ENCODE measurements at places on chromosomes 1 and 21.

DNA sequence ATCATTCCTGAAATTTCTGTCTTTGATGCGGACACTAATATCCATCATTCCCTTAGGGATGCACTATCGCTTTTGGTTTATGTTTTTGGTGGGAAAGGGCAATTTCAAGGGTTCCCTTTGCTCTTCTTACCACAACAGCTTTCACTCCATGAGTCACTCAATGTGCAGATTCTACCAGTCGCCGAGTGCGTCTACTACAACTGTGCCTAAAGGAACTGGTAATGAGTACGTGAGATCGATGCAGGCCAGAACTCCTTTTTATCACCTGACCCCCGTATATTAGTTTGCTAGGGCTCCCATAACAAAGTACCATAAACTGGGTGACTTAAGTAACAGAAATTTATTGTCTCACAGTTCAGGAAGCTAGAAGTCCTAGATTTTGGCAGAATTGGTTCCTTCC is 27.5 kb upstream of the TMEM54 start:
- DNase-seq: no peak

- DNase-seq: no peak
Observed at GRCh38 chr1:216458812-216459211, 35.6 kb upstream of the USH2A start.

DNA sequence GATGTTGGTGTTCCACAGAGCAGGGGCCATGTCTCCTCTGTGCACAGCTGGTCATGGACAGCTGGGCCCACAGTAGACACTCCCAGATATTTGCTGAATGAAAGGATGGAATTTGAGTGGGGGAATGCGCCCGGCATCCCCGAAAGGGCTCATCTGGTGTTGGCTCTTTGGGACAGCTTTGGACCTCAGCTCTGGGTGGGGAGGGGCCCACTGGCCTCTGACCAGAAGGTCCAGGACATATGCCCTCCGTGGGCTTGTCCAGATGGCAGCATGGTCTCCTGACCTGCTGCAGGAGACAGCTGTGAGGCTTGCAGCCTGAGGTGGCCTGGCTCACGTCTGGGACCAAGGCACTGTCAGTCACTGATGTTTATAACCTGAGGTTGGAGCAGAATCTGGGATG is 160.4 kb upstream of the AJAP1 start:
- DNase-seq: no peak

DNA sequence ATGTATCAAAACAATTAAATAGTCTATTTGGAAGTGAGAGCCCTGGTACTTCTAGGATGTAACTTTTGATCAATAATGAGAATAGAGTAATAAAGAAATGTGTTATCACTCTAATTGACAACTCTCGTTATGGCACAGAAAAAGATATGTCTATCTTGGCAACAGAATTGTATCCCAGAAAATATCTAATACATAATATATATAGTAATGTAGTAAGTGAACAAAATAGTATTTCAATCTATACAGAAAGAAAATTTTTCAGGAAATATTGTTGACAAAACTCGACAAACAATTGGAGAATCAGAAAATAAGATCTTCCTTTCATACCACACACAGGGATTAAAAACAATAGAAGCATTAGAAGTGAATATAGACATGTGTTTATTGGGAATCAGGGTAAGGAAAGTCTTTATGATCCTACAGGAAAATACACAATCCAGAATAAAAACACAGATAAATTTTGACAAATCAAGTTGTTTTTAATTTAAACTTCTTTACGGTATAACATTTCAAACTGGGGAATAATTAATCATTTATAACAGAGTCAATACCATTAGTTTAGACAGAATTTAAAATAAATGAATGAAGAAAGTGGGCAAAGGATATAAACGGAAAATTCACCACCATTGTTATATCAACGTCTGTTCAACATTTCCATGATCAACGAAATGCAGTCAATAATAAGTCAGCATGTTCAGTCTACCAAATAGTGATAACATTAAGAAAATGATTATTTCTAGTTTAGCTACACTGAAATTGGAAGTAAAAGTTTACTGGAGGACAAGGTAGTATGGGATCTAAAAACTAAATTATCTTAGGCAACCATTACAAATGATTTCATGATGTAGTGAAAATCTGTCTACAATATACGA is 1526.5 kb upstream of the TPTE start:
- no peak for DNase-seq

- DNase-seq: no peak
Observed at GRCh38 chr1:106889059-106889458, 167.4 kb upstream of the PRMT6 start.

GRCh38 chr1:208215393-208215792 is 28.8 kb downstream of the PLXNA2 start:
- DNase-seq: no peak

DNA sequence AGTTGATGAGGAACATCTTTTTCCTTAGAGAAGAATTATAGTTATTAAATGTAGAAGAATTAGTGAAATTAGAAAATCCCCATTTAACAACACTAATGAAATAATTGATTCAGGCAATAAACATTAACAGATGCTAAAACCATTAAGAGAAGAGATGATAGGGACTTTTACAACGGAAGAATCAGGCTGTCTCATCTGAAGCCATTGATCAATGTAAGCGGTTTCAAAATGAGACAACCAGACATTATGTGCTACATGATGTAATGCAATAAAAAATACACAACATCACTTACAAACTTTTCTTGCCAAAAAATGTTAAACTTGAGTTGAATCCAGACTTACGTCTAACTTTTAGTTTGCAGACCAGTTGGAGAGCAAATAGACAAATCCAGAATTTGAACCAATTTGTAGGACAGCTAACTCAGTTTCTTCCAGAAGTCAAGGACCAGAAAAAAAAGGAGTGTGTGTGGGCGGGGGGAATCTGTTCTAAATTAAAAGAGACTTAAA is 165.4 kb upstream of the DPT start:
- no peak for DNase-seq

DNA sequence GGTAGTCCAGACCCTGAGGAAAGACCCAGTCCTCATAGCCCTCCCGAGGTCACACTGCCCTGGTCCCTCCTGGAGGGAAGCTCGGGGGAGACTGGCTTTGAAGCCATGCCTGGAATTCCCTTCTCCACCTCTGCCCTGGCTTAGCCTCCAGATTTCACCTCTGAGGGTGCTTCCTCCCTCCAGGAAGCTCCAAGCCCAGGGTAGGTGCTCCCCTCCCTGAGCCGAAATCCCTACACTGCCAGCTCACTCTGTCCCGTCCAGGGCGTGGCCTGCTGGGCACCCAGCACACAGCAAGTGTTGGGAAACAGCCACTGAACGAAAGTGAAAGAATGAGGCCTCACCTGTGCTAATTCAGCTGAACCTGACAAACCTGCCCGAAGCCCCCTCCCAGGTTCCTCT is 6.0 kb upstream of the TNFRSF25 start:
- DNase-seq: no peak

- DNase-seq: no peak
Observed at GRCh38 chr21:41504030-41504429, 3.9 kb downstream of the TMPRSS2 start.

GRCh38 chr1:160539990-160540858 is 17.2 kb upstream of the SLAMF6 start:
- DNase-seq: peak; percentile 8

DNA sequence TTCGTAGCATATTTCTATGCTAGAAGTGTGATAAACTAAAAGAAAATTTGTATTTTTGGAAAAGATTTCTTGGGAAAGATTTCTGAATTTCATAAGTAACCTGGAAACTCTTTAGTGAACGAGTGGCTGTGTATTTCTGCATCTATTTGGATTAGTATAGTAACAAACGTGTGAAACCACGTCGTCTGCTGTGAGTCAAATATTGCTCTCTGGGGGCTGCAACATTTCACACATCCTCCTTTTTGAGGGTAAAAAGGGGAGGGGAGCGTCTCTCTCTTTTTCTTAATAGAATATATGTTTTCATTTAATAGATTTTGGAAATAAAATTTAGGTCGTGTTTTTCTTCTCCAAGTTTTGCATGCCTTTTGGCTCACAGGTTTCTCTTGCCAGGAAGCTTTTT is 44.8 kb downstream of the LHX9 start:
- DNase-seq: no peak

- DNase-seq: peak; percentile 50
Observed at GRCh38 chr1:51558375-51558924, 39.4 kb upstream of the EPS15 start.

- DNase-seq: peak; percentile 52
Observed at GRCh38 chr1:244011786-244012185, 39.3 kb upstream of the ZBTB18 start.

DNA sequence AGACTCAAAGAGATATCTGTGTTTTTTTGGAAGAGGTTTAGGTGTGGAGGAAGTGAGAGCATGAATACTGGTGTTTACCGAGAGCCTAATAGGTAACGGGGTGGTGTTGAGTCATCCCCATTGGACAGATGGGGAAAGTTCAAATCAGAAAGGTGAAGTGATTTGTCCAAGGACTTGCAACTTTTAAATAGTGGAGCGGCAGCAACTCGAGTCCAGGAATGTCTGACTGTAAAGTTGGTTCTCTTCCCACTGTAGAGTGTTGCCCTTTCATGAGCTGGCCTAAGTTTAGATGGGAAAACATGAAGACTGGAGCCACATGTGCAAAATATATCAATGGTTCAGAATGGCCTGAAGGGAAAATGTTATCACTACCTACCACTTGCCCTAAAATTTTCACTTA is 125.7 kb downstream of the LYPLAL1 start:
- no peak for DNase-seq

- DNase-seq: no peak
Observed at GRCh38 chr1:37865348-37866120, 6.1 kb upstream of the MTF1 start.

GRCh38 chr1:26358411-26359384 is 4.8 kb upstream of the CRYBG2 start:
- DNase-seq: no peak

DNA sequence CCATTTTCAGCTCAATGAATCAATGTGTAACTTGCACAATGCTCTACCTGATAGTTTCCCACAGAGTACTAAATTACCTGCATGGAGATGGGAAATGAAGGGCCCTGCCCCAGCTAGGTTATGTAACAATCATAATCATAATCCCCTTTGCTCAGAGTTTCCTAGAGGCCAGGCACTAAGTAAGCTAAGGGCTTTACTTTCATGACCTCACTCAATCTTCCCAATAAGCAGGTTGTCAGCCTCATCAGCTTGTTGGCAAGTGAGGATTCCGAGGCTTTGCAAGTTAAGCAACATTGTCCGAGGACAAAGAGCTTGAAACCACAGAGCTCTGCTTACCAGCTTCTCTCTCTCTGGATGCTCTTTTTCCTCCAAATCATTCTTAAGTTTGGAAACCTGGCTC is 64.1 kb upstream of the NTPCR start:
- no peak for DNase-seq

- no peak for DNase-seq
Observed at GRCh38 chr1:77540501-77541161, 141.8 kb downstream of the ZZZ3 start.

DNA sequence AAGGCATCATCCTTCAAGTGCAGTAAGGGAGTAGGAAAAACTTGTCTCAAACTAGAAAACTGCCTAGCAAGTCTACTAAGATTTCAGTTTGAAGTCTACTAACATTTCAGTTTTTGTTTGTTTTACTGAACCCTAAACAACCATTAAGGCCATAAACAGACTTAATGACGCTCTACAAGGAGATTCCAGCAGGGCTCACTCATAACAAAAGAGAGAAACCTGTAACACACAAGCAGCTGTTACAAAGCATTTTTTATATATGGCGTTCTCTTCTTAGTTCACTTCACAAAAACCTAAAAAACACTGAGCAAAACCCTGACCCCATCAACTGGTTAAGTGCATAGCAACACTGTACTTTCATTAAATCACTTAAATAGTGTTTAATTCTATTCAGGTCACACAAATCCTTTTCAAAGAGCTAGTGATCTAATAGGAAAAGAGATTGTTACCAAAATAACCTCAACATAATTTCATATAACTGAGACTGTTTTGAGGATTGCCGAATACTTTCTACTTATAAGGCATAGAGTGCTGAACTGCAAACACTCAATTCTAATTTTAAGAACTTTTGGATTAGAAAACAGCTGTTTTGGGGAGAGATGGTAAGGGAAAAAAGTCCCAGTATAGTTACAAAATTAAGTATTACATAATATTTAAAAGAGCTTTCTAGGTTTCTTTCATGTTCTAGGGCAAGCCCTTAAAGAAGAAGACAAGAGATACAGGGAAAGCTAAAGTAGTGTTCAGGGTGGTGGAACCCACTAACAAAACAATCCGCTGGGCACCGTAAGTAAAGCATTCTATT is 1.4 kb downstream of the B3GALNT2 start:
- DNase-seq: peak; percentile 50

DNA sequence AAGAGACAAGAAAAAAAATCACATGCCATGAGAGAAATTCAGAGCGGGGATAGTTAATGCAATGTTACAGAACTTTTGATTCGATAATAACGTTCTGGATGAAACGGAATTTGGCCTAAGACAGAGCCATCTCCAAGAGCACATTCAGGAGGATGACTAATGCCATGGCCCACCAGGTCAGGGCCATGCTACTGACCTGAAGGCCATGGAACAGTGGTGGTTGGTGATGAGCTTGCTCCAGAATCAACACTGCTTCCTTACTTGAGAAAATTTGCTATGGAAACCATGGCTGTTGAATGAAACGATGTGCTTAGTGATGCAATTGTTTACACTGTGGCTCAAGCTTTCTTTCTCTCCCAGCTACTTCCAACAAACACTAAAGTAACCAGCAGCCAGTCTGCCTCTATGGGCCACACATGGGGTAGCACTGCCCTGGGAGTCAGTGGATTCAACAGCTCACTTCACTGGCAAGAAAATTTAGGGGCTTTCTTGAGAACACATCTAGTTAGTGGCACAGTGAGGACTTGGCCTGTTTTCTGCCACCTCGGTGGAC is 299.1 kb downstream of the PCP4 start:
- DNase-seq: no peak

All from dermis blood vessel endothelial cell (primary cell).